ENCODE measurements at places on chromosomes 5 and 9.

DNA sequence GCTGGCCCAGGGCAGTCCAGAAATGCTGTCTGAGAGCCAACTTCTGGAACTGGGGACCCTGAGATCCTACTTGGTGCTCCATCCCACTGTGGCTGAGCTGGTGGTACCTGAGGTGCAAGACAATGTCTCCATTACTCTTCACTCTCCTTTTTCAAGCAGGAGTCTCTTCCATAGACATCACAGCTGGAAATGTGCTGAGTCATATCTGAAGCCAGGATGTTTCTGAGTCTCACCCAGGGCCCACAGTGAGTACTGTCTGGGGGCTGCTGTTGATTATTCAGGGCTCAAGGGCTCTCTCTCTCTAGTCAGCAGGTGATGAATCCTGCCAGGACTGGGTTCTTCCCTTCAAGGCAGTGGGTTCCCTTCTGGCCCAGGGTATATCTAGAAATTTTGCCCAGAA is 145.2 kb upstream of the TAS2R1 start:
- DNase-seq, result no peak

- no peak for DNase-seq
Measured at GRCh38 chr5:2634399-2635176, 116.9 kb downstream of the IRX2 start.

- DNase-seq, result no peak
Measured at GRCh38 chr5:58066557-58066956, 393.3 kb downstream of the PLK2 start.

GRCh38 chr9:127360829-127361228 is 36.1 kb upstream of the SLC2A8 start:
- no peak for DNase-seq

DNA sequence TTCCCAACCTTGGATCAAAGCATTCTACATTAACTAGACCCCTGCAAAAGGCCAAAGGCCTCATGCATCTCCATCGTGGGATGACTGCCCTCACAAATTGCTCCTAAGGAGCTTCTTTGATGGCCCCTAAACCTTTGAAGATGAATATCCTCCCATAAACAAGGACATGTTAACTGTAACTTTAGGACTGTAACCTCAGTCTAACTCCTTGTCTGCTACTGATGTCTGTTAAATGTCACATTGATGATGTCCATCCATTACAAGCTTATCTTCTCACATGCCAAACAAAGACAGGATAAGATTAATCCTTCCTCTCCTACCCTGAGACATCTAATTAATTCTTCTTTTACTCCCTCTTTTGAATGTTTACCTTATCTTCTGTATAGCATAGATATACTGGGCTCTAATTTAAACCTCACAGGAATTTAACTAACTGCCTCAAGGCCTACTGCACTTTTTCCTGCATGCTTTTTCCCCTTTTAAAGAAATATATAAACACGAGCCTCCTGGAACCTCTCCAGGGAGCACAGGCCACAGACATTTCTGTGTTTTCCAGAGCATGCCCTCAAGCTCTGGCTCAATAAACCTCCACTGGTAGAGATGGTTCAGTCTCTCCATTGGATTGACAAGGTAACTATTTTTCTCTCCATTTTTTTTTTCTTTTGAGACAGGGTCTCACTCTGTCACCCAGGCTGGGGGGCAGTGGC is 90.6 kb upstream of the SLC25A48 start:
- no peak for DNase-seq

DNA sequence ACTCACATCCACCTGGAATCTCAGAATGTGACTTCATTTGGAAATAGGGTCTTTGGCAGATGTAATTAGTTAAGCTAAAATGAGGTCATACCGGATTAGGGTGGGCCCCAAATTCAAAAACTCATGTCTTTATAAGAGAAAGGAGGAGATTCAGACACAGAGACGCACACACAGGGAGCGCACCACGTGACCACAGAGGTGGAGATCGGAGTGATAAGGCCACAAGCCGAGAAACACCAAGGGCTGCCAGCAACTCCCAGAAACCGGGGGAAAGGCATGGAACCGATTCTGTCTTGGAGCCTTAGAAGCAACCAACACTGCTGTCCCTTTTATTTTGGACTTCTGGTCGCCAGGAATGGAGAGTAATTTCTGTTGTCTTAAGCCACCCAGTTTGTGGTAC is 31.8 kb upstream of the LMX1B start:
- DNase-seq, result no peak
